Posterior vena cava (tissue), 2 donors: ENCODE measurements at places on chromosomes 5 and 9.
A peak's percentile ranks its signal among the peaks of the same experiment; 100 is the strongest.

DNA sequence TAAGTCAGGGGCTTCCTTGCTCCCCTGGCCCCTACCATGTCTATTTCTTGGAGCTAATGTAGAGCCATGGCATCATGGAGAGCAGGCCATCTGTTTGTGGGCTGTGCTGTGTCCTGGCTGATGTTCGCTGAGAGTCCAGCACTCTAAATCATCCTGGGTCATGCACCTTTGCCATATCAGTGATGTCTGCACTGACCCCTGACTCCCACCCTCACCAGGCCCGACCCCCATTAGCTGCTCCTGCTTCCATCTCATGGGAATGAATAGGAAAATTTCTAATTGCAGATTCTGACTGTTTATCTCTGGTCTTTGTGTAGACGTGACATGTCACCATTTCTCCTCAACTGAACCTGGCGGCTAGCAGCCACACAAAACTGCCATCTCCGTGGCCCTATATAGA lies 236.9 kb downstream of the NSG2 start:
- no peak for DNase-seq

DNA sequence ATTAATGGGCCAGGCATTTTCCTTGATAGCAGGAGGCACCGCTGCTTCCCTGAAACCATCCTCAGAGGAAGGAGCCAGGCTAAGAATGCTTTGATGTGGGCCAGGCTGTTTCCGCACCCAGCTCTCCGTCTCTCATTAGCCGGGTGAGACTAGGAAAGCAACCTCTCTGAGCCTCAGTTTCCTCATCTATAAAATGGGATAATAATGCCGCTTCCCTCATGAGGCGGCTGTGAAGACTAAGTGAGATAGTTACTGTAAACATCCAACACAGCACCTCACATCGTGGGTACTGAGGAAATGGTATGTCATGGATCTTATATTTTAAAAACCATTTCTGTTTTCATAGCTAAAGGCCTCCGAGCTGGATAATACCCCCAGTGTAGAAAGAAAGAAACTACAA lies 46.5 kb downstream of the NEK6 start:
- DNase-seq, result no peak

- DNase-seq, result no peak
Measured at GRCh38 chr5:57575839-57576238, 93.2 kb upstream of the ACTBL2 start.

DNA sequence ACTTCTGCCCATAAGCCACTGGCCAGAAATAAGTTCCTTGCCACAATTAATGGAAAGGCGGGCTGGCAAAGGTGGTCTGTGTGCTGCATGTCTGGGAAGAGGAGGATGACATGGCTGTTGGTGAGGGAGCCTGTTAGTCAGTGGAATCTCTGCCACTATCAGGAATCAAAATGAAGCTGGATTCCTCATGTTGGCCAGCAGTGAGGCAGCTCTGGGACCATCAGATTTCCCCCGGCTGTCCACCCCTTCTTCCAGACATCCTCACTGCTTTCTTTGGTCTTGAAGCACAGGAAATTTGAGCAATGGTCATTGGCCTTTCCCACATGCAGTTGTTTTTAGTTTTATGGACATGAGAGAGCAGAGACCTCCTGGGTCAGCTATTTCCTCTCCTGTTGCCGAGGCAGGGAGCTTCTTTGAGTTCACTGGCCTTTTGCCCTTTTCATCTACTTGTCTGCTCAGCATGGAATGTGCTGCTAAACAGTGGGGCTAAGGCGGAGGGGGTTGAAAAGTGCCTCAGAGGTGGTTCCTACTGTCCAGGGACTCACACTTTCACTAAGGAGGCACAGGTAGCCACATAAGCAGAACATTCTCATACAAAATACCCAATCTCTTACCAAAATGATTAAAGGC lies 34.8 kb upstream of the NEURL1B start:
- peak; percentile 59 for DNase-seq

- no peak for DNase-seq
Measured at GRCh38 chr5:111194053-111194452, 30.1 kb upstream of the CAMK4 start.

DNA sequence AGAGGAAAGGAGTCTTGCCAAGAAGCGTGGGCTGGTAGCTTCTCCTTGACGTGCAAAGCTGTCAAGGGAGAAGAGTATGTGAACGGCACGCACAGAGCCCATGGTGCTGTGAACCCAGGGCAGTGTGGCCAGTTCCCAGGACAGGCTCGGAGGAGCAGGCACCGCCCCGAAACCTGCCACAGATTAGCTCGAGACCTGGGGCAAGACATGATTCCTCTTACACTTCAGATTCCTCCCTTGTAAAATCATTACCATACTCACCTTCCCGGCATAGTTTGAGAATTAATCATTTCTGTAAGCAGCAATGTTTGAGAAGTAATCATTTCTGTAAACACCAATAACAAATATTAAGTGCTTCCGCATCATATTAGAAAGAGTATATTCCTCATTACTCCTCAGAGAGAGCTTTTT lies 19.9 kb downstream of the GOLM1 start:
- DNase-seq, result no peak

DNA sequence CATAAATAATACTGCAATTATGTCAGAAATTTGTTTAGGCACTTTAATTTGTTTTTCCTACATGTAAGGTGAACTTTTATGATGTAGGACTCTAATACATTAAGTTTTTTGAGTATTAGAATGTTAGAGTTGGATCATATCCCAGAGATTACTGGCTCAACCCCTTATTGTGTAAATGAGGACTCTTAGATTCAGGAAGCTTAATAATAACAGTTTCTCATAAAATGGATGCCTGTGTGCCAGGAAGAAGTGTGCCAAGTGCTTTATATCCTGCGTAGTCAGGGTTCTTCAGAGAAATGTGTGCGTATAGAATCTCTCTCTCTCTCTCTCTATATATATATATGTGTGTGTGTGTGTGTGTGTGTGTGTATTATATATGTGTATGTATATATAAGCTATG lies 388.5 kb downstream of the CAAP1 start:
- no peak for DNase-seq

DNA sequence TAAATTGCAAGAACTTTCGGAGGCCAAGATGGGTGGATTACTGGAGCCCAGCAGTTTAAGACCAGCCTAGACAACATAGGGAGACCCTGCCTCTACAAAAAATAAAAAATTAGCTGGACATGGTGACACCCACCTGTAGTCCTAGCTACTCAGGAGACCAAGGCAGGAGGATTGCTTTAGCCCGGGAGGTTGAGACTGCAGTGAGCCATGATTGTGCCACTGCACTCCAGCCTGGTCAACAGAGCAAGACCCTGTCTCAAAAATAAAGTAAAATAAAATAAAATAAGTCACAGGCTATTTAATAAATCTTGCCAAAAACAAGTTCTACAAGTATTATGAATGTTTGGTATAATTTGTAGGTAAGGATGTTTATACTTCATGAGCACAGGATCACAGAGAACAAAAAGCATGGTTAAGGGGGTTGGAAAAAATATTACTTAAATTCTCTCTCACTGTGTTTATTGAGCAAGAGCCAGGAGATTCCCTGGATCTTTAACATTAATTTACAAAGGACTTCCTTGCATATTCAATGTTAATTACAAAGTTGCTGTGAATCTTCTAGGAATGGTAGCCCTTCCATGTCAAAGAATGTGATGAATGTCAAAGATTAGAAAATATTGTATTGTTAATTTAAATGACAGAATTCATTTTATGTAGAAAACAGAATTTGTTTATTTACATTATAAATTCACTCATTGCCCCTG lies 164.0 kb downstream of the RFX3 start:
- no peak for DNase-seq

DNA sequence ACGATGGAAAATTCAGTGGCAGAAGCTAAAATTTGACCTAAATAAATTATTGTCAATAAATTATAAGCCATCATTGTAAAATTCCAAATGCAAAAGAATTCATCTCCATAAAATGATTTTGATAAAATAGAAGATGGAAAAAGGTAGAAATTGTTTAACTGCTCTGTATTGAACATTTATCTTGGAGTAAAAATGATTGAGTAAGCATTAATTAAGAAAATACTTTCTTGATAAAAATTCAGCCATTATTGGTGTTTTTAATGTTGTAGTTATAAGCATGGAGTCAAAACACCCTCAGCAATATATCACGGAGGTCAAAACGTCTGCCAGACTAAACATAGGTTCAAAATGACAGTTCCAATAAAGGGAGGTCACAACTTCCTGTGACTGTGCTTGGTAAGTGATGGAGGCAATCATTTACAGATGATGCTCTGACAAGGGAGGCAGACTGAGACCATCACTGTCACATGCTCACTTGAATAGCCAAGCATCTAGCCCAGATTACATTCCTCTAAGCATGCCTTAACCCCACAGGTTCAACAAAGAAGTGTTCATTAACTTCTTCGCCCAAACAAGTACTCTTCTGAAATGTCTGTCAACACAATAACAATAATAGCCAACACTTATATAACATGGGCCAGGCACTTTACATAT lies 69.5 kb downstream of the SH3TC2 start:
- no peak for DNase-seq

- DNase-seq, result no peak
Measured at GRCh38 chr5:170774831-170775230, 8.7 kb upstream of the GABRP start.

DNA sequence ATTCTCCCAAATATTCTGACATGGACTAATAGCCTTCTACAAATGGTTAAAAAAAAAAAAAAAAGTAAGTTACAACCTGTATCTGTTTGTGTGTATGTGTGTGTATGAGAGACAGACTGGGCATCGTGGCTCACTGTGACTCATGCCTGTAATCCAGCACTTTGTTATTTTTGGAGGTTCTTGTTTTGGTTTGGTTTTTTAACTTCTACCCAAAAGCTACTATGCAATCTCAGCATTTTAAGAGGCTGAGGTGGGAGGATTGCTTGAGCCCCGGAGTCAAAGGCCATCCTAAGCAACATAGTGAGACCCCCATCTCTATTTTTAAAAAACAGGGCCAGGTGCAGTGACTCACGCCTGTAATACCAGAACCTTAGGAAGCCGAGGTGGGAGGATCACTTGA lies 17.6 kb upstream of the HAVCR1 start:
- DNase-seq, result no peak

DNA sequence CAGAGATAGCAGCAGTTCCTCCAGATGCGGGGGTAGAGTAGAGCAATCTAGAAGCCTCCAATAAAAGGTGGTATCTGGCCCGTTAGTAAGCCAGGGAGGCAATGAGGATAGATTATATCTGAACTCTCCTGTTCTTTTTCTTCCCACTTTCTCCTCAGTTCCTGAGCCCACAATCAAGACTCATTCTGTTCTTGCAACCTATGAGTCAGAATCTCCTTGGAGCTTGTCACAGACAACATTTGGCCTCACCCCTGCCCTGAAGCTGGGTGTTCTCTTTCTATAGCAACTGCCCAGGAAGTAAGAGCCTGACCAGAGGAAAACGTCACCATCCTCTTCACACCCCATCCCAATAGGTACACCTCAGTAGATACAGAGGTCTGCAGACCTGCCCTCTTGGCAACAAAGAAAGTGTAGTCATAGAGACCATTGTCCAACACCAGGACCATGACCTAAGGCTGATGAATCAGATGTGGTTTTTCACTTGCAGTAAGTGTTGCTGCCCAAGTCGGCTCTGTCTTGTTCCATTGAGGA lies 76.3 kb upstream of the PCA3 start:
- DNase-seq, result no peak

DNA sequence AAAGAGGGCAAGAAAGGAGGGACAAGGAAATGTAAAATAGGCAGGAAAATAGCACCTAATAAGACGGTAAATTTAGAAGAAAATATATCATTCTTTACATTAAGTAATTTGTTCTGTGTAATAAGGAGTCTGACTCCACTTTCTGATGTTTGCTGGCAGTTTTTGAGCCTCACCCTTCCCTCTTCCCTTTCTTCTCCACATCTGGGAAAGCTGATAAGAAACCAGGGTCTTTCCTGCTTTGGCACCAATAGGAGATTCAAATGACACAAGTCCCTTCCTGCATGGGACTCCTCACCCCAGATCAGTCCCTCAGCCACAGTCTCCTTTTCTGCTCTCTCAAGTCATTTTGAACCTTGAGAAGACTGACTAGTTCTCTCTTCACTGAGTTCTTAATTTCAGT lies 31.2 kb upstream of the LECT2 start:
- DNase-seq, result no peak

DNA sequence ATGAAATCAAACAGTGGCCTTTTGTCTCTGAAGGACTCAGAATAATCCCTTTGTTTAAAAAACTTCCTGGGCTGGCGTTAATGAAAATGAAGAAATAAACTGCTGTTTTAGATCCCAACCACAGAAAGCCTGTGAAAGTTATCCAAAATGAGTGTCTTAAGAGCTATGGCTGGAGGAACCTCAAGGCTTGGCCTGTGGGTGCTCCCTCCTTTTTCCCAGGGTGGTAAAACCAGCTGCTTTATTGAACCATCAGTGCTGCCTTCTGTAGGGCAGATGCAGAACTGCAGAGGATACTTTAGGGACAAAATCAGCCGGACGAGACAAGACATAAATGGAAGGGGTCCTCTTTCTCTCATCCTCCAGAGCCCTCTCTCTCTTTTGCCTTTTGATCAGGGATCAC lies 100.9 kb downstream of the SMARCA2 start:
- no peak for DNase-seq

DNA sequence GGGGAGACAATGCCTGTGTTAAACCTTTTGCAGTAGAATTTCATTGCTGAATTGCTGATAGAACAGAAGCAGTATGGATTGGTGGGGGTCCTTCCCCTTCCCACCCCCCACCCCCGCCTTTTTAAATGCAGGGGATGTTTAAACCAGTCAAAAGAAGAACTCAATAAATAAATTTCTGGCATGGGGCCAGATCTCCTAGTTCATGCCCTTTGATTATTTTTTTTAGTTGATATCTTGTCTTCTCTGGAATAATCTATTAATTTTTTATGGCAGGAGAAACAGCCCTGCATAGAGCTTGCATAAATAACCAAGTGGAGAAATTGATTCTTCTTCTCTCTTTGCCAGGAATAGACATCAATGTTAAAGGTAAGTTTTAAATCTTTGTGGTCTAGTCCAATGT lies 72.8 kb downstream of the SLF1 start:
- no peak for DNase-seq

GRCh38 chr5:68230285-68230684 lies 14.7 kb downstream of the PIK3R1 start:
- DNase-seq, result no peak

GRCh38 chr5:171861381-171861780 lies 75.8 kb downstream of the SMIM23 start:
- no peak for DNase-seq

DNA sequence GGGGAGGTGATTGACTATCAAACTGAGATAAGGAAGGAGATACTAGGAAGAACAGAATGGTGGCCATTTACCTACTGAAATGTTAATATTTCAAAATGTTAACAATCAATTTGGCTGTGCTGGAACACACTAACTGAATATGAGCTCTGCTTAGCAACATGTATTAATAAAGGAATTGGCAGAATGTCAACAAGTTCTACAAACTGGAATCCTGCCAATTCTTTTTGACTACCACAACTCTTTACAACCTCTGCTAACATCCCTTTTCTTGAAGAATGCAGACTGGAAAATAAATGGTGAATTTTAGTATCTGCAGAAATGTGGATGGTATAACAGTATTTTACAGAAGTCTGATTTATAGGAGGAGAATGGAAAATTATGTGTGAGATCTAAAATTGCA lies 446.4 kb downstream of the ISL1 start:
- DNase-seq, result no peak

GRCh38 chr5:1543398-1544293 lies 19.9 kb upstream of the LPCAT1 start:
- DNase-seq, result no peak

- no peak for DNase-seq
Measured at GRCh38 chr9:93809204-93809940, 145.8 kb downstream of the BARX1 start.

- no peak for DNase-seq
Measured at GRCh38 chr5:42005561-42006153, 80.6 kb downstream of the FBXO4 start.

- DNase-seq, result no peak
Measured at GRCh38 chr9:94927048-94927761, 200.7 kb downstream of the AOPEP start.
